Esophagus squamous epithelium (tissue), 5 donors: ENCODE measurements at places on chromosomes 3 and 15. TPM values are rescaled to one million over a fixed set of nuclear protein-coding genes. Genes with fewer than 3 reads are reported as not detected.

Gene CD86
- total RNA-seq, result 11.1 TPM

Gene ATP11B
- 202 TPM for total RNA-seq

Gene VIPR1
- total RNA-seq, result 8.0 TPM

Gene PRICKLE2
- 6.8 TPM for total RNA-seq

Gene HHLA2
- not detected for total RNA-seq

Gene NDN
- total RNA-seq, result 36.5 TPM

Gene GOLGA8S
- not detected for total RNA-seq

Gene ACKR4
- total RNA-seq, result not detected

Gene ZIC4
- not detected for total RNA-seq

Gene A4GNT
- total RNA-seq, result not detected

Gene SLC35G2
- 0.68 TPM for total RNA-seq

Gene ZNF609
- 25.2 TPM for total RNA-seq

Gene GYG1
- 50.8 TPM for total RNA-seq

Gene CHRFAM7A
- 0.13 TPM for total RNA-seq

Gene CA12
- 144 TPM for total RNA-seq

Gene P2RY1
- 26.5 TPM for total RNA-seq

Gene TTC23
- total RNA-seq, result 12.1 TPM

Gene HIGD2B
- not detected for total RNA-seq

Gene MKRN2OS
- total RNA-seq, result 1.3 TPM

Gene LSAMP
- total RNA-seq, result 0.48 TPM

Gene LRRC49
- total RNA-seq, result 4.9 TPM

Gene HGD
- total RNA-seq, result not detected

Gene GUCA1C
- not detected for total RNA-seq

Gene CATSPER2
- total RNA-seq, result 2.4 TPM

Gene SERPINI2
- total RNA-seq, result 0.30 TPM

Gene CLDN1
- total RNA-seq, result 59.6 TPM

DNA sequence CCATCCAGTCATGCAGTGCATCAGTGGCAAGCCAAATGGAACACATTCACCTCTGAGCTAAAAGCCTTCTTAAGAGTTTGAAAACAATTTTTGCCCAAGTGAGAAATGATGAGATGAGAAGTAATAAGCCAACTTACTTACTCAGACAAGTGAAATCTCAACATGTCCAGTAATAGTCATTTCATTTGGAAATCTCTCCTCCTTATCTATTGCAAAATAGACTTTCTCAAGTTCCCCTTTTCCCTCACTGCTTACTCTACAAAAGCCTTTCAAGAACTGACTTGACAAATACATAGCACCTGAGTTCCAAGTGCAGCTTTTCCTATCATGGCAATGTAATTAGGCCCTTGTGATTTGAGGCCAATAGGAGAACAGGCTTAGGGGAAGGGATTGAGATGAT is 282.3 kb downstream of the SLC9A9 start:
- no peak for DNase-seq

- DNase-seq, result no peak
Measured at GRCh38 chr15:91184441-91184840, 84.4 kb downstream of the SV2B start.

GRCh38 chr3:18194431-18194830 is 230.7 kb downstream of the SATB1 start:
- no peak for DNase-seq

DNA sequence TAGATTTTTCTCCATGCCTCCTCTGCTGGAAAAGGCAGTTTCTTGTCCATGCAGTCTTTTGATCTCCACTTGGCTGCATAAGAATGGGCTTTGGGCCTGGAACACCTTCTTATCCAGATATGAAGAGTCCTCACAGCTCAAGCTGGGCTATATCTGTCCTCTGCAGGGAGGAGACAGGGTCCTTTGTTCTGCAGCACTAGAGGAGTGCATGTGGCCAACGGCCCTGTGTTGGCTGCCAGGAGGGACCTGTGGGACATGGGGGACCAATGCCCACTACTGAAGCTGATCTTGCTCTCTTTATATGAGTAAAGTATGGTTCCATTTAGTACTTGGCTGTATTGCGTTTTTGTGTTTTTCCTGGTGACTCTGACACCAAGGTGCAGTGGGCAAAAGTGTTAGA is 157.3 kb upstream of the ABI3BP start:
- DNase-seq, result no peak

DNA sequence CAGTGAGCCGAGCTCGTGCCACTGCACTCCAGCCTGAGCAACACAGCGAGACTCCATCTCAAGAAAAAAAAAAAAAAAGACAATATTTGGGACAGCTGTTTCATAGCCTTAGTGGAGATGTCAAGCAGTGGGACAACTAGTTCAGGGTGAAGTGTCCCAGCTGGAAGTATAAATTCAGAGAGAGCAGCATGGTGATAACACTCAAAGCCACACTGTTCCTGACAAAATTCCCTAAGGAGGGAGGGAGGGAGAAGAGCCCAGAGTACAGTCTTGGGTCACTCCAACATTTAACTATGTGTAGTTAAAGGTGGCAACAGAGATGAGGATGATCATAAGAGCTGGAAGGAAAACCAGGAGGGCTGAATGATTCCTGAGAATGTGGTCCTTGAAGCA is 21.1 kb upstream of the IP6K2 start:
- DNase-seq, result no peak

- DNase-seq, result no peak
Measured at GRCh38 chr3:130850044-130850797, 43.7 kb upstream of the ATP2C1 start.

GRCh38 chr15:38603672-38604071 is 39.1 kb upstream of the RASGRP1 start:
- no peak for DNase-seq

- DNase-seq, result no peak
Measured at GRCh38 chr15:48556159-48556897, 89.2 kb downstream of the FBN1 start.

GRCh38 chr15:95194746-95195145 is 963.4 kb downstream of the MCTP2 start:
- DNase-seq, result no peak

- DNase-seq, result no peak
Measured at GRCh38 chr3:67854663-67855062, 200.3 kb upstream of the SUCLG2 start.

DNA sequence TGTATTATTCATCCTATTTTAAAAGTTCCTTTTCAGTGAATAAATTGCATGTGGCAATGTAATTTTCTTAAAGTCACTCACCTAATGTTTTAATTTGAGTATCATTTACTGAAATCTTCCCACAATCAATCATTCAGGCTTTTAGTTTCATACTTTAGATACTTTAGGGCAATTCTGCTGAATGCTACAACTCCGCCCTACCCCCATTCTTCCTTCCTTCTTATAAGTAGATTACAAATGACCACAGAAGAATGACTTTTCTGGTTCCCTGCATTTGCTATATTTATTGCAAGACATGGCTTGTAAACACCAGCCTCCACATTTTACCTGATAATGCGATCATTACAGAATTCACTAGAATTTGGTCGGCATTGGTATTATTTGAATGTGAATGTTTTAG is 1061.9 kb downstream of the FHIT start:
- DNase-seq, result no peak

GRCh38 chr3:37295925-37296324 is 121.5 kb upstream of the LRRFIP2 start:
- no peak for DNase-seq

- DNase-seq, result no peak
Measured at GRCh38 chr3:112635674-112636073, 5.3 kb downstream of the CCDC80 start.

DNA sequence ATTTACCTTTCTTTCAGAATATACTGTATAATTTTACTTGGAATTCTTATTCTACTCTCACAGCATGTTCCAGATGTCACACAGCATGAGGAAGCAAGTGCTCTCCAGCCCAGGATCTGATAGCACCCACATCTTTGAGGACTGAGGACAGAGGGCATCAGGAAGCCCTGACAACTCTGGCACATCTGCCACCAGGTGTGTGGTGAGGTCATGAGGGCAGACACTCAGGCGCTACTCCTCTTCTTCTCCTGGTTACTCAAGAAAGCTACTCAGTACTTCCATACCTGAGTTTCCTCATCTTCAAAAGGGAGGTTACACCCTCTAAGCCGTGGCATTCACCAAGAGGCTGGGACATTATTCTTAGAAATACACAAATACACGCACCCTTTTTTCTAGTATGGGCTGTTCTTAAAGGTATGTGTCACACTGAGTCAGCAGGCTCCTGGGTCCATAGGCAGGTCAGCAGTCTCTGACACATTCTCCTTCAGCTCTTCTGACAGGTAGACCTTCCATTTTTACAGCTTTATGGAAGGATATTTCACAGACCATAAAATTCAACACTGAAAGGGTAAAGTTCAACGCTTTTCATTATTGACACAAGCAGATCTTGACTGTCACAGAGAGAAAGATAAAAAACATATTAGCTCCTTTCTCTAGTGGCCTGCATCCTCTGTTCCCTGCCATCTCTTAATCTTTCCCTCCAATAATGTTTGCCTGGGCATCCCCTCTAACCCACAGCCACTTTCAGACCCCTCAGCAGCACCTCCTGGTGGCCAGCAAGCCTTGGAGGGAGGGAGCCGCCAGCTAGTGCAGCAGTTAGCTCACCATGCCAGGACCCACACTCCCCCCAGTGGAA is 103.2 kb upstream of the TJP1 start:
- no peak for DNase-seq

- no peak for DNase-seq
Measured at GRCh38 chr3:64380546-64380945, 155.3 kb upstream of the PRICKLE2 start.

GRCh38 chr3:161602475-161602874 is 105.9 kb downstream of the OTOL1 start:
- DNase-seq, result no peak

DNA sequence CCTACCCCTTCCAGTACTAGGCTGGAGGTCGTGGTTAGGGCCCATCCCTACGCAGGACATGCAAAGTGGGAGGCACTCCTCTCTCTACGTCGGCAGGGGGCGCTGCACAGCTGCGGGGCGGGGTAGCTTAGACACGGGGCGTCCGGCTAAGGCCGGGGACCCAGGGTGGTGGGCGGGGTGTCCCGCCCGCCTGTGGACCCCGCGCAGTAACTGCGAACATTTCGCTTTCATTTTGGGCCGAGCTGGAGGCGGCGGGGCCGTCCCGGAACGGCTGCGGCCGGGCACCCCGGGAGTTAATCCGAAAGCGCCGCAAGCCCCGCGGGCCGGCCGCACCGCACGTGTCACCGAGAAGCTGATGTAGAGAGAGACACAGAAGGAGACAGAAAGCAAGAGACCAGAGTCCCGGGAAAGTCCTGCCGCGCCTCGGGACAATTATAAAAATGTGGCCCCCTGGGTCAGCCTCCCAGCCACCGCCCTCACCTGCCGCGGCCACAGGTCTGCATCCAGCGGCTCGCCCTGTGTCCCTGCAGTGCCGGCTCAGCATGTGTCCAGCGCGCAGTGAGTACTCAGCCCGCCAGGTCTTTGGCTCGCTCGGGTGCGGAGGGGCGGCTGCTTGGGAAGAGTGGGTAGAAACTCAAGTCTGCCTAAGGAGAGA is at the start of gene IL12A:
TSS of gene IL12A (plus strand) at position 219 of the 655 bp plus-strand sequence.
- peak; percentile 21 for DNase-seq

GRCh38 chr3:122916580-122916979 is 111.0 kb downstream of the SEMA5B start:
- DNase-seq, result no peak

- no peak for DNase-seq
Measured at GRCh38 chr3:14129296-14129695, 4.4 kb downstream of the TMEM43 start.

GRCh38 chr3:48301800-48302166 is 31.7 kb downstream of the SPINK8 start:
- DNase-seq, result no peak

GRCh38 chr3:115638991-115639390 is 15.7 kb downstream of the GAP43 start:
- DNase-seq, result no peak

GRCh38 chr3:194640829-194641228 is 7.6 kb upstream of the TMEM44 start:
- no peak for DNase-seq

- DNase-seq, result no peak
Measured at GRCh38 chr3:119580067-119580760, 922 bp downstream of the ADPRH start.

DNA sequence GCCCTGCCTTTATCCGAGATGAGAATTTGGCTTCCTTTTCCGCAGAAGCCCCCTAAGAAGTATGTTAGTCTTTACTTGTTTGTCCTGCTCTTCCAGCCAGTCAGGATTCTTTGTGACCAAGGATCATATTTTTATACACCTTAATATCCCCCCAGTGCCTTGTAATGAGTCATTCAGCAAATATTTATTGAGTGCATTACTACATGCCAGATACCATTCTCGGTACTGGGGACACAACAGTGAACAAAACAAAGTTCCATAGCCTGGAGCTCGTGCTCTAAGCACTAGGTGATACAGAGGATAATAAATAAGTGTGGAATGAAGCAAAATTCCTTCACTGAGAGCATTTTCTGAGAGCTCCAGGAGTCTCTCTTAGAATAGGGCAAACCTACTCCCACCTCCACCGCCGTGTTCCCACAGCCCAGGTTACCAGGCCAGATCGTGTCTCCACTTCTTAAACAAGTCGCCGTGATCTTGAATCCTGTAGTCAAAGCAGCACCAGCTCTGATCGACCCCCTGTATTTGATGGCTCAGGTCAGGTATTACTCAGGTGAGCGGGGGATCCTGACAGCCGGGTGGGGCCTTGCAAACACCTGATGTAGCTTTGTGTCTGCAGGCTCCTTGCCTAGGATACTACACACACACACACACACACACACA is 18.5 kb downstream of the TTC21A start:
- DNase-seq, result no peak

DNA sequence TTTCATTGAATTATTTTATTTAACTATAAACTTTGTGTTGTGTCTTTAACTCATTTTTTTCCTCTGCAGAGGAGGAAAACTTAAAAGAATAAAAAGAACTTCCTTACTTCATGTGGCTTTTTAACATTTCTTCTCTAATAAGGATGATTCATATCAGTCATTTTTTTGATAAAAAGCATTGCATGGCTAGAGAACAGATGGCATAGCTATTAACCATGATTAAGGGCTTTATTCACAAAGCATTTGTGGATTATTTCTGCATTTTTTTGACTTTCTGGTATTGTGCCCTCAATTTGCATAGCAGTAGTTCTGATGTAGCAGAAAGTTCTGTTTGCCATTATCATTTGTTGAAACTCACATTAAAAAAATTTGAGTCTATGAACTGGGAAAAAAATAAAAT is 540.8 kb downstream of the SI start:
- DNase-seq, result no peak

DNA sequence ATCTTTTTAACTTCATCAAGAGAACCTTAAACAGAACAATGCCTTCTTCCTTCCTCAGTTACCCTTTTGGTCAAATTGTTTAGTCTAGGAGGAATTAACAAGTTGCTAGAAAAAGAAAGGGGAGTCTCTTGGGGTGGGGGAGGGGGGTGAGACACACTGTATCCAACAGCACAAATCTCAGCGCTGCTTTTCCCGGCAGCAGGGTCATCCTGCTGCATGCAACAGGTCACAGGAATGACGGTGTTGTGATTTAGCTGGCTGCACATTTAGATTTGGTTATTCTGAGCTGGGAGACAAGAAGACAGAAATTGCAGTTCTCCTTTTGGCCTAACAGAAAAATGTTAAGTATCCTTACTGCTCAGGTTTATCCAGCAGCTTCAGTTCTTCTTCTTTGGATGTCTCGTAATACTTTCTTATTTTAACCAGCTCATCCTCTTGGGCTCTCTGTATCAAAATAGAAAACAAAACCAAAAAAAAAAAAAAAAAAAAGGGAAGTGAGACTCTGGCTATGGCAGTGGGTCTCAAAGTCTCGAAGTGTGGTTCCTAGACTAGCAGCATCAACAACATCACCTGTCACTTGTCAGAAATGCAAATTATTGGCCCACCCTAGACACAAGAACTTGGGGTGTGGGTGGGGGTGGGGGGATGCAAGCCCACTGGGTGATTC is 190.5 kb downstream of the GREM1 start:
- DNase-seq, result no peak

GRCh38 chr3:15291589-15292541 is 40.5 kb downstream of the SH3BP5 start:
- no peak for DNase-seq
